Kidney glomerular epithelial cell (primary cell): ENCODE measurements at places on chromosomes 12 and 14.

DNA sequence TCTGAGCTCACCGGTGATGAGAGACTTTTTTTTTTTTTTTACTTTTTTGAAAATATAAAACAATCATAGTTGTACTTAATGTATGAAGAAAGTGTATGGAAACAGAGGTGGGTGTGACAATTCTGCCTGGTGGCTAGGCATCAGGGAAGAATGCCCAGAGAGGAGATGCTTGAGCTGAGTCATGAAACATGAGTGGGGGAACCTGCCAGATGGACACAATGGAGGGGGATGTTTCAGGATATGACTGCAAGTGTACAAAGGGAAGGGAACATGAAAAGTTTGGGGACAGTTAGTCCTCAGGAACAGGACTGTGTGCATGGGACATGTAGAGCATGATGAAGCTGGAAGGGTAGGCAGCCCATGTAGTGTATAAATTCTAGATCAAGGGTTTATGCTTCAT lies 274.2 kb upstream of the E2F7 start:
- DNase-seq: no peak

DNA sequence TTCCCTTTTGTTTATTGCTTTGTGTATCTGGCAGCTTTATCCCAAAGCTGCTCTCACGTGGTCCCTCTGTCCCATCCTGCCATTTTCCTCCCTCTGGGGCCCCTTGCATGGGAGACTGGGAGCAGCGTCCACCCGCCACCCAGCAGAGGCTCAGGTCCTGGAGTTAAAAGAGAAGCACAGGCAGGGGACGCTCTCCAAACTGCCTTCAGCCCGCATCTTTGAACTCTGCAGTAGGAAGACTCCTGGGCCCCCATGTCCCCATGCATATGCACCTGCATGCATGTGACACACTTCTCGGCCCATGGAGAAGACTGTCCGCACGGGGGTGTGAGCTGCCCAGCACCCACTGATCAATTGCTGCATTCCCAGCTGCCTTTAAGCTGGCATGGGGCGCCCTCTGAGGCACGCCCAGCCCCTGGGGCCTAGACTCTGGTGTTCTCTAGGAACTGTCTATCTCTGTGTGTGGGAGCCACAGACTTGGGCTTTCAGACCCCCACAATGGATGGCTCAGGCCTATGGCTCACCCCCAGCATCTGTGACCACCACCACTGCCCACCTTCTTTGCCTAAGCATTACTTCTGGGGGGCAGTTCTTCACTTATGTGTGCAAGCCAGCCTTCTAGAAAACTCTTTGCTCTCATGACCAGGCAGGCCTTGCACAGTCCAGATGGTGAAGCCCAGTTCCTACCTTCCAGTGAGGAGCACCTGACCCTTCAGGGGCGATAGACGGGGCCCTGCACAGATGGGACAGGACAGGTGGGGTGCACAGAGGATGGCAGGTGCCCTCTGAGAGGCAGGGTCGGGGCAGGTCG lies 96.1 kb upstream of the DIO3 start:
- no peak for DNase-seq

- DNase-seq: peak; percentile 29
These were observed 8.6 kb downstream of the SPTLC2 start for GRCh38 chr14:77607741-77608302.

DNA sequence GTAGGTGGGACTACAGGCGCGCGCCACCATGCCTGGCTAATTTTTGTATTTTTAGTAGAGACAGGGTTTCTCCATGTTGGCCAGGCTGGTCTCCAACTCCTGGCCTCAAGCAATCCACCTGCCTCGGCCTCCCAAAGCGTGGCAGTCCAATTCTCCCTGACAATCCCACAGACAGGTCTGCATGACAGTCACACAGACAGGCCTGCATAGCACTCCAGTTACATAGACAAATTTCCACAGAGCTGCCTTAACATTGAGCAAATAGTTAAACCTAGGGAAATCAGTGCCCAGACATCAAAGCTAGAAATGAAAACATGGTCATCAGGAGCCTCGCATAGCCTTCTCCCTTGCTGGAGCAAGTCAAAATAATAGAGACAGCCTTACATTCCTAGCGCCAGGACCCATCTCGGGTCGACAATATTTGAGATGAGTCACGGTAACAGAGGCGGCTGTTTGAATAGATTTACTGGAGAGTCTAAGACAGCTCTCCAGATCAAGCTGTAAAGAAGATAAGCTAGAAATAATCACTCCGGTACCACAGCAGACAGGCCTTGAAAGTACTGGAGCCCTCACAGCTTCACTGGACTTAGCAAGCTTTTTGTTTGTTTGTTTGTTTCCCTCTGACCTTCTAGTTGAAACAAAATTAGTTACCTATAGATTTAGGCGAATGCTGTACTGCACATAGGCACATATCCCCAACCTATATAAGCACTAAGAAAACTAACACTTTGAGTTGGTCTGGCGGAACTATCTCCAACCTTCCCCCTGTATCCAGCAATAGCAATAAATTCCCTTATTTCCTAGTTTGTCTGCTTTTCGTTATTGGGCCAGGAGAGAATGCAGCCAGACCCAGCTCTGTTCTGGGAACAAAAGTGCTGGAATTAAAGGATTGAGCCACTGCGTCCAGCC lies 23.8 kb upstream of the PYROXD1 start:
- no peak for DNase-seq

- DNase-seq: no peak
These were observed 48.5 kb downstream of the CYP46A1 start for GRCh38 chr14:99732436-99733210.

GRCh38 chr14:105153331-105153731 lies 15.2 kb downstream of the JAG2 start:
- DNase-seq: no peak

GRCh38 chr12:119679081-119679480 lies 11.1 kb downstream of the PRKAB1 start:
- no peak for DNase-seq

DNA sequence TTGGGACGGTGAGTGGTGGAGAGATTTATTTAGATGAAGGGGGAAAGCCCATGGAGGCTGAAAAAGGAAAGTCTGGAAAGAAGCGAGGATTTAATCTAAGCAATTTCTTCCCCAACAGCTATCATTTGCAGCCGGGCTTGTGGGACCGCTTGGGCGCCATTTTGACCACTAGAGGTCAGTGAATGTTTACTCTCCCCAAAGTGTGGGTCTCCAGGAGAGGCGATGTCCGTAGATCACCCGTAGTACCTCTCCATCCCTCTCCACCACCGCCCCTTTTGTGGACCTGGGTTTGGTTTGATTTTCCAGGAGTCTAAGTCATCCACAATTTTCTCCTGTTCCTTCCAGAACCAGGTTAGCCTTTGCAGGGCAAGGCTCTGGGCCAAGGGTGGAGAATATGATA lies 91.2 kb upstream of the PARP11 start:
- no peak for DNase-seq

DNA sequence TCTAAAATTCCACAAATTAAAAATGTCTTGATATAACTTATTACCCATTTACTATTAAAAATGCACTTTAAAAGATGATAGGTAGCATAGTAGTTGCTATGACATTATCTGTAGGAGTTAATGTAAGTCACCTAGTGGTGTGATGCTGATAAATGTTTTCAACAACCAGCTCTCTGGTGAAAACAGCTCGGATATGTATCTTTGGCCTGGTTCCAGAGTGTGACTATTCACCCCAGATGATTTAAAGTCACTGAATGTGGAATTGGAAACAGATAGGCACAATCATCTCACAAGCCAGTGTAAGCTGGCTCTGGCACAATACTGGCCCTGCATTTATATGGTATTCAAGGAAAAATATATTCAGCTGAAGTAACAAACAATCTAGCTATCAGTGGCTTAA lies 9.2 kb upstream of the CCDC196 start:
- peak; percentile 64 for DNase-seq

- DNase-seq: no peak
These were observed 364.1 kb downstream of the PAWR start for GRCh38 chr12:79326663-79327062.
